ENCODE measurements at places on chromosomes 5 and 9.

- DNase-seq: no peak
These were observed 90.7 kb downstream of the CCDC192 start for GRCh38 chr5:127793879-127794278.

GRCh38 chr5:180090098-180090768 is 18.7 kb upstream of the RNF130 start:
- peak; percentile 68 for DNase-seq

DNA sequence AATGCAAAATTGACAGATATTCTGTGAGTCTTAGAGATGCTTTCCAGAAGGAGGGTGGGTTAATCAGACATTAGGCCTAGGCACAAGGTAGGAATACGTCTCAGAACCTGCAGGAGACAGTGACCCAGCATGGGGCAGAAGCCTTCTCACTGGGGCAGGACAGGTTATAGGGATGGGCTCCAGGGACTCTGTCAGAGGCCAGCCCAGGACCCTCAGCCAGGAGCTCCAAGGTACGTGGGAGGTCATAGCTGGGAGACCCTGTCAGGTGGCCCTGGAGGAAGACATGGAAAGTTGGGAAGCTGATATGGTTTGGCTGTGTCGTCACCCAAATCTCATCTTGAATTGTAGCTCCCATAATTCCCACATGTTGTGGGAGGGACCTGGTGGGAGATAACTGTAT is 450.4 kb downstream of the GADD45G start:
- no peak for DNase-seq

DNA sequence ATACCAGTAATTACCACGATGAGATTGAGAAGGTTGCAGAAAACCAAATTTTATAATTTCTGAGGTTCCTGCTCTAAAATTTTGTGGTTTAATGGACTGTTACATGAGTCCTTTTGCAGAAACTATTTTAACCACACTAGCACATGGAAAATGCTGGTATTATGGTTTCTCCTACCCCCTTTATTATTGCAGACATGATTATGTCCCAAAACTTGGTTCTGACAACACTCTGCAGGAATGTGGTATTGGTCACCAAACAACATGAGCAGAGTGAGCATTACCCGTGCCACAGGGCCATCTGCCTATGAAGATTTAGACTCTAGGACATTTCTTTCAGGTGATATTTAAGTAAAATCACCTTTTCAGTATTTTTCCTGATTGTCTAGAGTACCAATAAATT is 2.8 kb upstream of the ECM2 start:
- peak; percentile 41 for DNase-seq

GRCh38 chr9:132795511-132796303 is 82.4 kb downstream of the AK8 start:
- no peak for DNase-seq

GRCh38 chr9:77158772-77159513 is 18.4 kb upstream of the VPS13A start:
- DNase-seq: peak; percentile 88

DNA sequence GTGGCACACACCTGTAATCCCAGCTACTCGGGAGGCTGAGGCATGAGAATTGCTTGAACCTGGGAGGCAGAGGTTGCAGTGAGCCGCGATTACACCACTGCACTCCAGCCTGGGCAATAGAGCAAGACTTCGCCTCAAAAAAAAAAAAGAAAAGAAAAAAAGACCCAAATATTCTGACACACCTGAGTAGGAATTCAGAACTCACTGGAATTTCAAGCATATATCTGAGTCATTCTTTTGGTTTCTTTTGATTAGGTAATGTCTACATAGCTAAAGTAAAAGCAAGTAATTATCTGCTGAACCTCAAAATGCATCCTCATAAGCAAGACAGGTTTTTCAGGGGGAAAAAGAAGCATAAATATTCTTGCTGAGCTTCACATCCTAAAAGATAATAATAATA is 35.9 kb downstream of the ANKRD31 start:
- no peak for DNase-seq

GRCh38 chr9:106620081-106620480 is 242.9 kb upstream of the ZNF462 start:
- no peak for DNase-seq

DNA sequence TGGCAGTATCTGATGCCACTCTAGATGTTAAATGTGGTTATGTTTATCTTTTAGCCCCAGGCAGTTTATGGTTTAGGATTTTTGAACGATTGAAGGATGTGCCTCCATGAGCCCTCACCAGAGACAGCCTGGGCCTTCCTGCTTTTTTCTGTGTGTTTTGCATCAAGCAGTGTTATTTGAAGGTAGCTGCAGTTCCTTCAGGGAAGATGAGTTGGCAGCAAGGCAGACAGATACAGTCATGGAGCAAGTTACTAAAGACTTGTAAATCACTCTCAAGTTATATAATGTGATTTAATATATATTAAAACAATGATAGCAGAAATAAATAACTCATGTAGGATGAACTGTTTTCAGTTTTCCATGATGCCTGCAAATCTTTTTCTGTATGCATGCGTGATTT is 204.9 kb downstream of the CD180 start:
- DNase-seq: no peak

DNA sequence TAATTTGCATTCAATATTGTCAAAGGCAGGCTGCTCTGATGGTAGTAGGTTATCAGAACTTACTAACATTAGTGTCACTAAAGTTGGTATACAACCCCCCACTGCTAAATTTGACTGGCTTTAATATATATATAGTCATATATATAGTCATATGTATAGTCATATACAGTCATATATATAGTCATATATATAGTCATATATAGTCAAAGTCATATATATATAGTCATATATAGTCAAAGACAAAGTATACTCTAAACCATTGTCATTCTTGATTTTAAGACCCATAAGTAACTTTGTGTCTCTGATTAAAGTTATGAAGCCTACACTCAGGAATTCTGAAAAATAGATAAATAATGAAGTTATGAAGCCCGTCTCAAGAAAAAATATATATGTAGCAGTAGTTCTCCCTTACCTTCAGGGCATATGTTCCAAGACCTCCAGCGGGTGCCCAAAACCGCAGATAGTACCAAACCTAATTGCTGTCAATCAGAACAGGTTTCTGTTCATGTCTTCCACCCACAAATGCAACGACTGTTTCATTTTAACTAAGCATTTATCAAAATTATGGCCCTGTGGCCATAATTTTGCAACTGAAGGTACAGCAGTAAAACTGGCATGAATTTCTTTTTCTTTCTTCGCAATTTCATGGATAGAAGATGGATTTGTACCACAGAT is 40.1 kb downstream of the TRPM6 start:
- DNase-seq: no peak

DNA sequence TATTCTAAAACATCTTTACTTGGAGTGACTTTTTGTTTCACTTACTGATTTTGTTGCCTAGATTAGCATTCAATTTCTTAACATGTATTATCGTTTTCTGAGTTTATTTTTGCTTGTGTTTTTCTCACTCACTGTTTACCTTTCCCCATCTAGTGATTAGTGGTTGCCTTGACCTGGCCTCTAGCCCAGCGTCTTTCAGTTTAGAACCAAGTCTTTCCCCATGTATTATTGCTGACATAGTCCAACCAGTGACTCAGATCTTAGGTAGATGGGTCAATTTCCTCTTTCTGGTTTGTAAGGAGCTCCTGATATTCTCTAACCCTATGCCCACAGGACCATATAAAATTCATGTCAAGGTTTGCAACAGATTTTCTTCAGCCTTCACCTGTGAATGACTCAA is 135.5 kb downstream of the PRR16 start:
- DNase-seq: peak; percentile 97

GRCh38 chr5:12691330-12691729 is 787.1 kb upstream of the CTNND2 start:
- no peak for DNase-seq

GRCh38 chr5:16812911-16813310 is 123.2 kb downstream of the MYO10 start:
- peak; percentile 53 for DNase-seq

DNA sequence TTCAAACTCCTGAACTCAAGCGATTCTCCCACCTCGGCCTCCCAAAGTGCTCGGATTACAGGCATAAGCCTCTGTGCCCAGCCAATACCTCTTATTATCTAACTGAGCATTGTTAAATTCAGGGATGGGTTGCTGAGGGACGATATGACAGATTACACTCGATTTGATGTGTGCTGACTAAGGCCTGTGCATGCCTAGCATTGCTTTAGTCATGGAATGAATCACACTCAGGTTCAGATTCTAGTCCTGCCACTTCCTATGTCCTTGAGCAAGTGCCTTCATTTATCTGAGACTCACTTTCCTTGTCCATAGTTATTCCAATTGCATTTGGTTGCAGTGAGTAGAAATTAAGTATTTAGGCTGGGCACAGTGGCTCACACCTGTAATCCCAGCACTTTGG is 19.5 kb downstream of the THBS4 start:
- DNase-seq: peak; percentile 70

GRCh38 chr9:36102742-36103495 is 33.6 kb upstream of the GLIPR2 start:
- DNase-seq: peak; percentile 82

DNA sequence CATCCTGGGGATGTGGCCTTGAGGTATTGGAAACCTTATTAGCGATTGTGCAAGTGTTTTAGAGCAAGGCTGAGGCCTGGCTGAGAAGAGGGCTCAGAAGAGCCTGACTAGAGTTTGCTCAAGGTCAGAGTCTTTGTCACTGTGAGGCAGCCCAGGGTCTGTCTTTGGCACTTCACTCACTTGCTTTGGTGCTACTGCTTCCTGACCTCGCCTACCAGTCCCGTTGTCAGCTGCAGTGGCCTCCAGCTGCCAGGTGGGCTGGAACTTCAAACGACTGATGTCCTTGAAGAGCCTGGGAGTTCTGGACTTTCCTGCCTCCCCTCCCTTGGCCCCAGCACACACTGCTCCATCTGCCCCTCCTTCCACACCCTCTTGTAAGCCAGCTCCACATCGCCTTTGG is 228.0 kb downstream of the SNX18 start:
- peak; percentile 17 for DNase-seq

GRCh38 chr5:72353046-72353445 is 32.9 kb downstream of the PTCD2 start:
- peak; percentile 59 for DNase-seq

Data from iris pigment epithelial cell (primary cell).